ENCODE measurements at places on chromosomes 3 and 15.

- DNase-seq: peak; percentile 15
Measured at GRCh38 chr15:42137461-42138261, 18.8 kb downstream of the PLA2G4F start.

DNA sequence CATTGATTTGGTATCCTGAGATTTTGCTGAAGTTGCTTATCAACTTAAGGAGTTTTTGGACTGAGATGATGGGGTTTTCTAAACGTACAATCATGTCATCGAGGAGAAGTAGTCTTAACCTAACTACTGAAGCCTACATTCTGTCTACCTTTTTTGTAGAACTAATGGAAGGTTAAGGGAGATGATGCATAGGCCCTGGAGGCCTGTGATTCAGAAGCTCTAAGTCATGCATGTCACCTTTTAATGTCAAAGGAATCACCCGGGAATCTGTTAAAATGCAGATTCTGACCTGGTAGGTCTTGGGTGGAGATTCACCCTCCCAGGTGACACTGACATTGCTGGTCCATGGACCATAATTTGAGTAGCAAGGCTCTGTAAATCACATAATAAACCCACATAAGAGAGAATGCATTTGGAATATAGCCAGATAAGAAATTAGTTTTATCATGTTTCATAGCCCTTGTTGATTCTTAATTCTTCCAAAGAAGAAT lies 64.9 kb downstream of the GHSR start:
- DNase-seq: no peak

- no peak for DNase-seq
Measured at GRCh38 chr3:194620196-194620595, 13.0 kb downstream of the TMEM44 start.

DNA sequence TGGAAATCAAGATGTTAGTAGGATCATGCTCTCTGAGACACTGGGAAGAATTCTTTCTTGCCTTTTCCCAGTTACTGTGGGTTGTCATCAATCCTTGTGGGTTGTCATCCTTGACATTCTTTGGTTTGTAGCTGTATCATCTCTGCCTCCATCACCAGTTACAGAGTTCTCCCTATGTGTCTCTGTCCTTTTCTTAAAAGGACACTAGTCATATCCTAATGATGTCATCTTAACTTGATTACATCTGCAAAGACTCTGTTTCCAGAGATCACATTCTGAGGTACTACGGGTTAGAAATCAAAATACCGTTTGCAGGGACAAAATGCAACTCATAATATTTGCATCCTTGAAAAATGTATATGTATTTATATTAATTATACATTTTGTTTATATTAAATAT lies 500.4 kb downstream of the ZBBX start:
- DNase-seq: no peak

- DNase-seq: no peak
Measured at GRCh38 chr3:109363634-109364033, 26.3 kb upstream of the DPPA4 start.

DNA sequence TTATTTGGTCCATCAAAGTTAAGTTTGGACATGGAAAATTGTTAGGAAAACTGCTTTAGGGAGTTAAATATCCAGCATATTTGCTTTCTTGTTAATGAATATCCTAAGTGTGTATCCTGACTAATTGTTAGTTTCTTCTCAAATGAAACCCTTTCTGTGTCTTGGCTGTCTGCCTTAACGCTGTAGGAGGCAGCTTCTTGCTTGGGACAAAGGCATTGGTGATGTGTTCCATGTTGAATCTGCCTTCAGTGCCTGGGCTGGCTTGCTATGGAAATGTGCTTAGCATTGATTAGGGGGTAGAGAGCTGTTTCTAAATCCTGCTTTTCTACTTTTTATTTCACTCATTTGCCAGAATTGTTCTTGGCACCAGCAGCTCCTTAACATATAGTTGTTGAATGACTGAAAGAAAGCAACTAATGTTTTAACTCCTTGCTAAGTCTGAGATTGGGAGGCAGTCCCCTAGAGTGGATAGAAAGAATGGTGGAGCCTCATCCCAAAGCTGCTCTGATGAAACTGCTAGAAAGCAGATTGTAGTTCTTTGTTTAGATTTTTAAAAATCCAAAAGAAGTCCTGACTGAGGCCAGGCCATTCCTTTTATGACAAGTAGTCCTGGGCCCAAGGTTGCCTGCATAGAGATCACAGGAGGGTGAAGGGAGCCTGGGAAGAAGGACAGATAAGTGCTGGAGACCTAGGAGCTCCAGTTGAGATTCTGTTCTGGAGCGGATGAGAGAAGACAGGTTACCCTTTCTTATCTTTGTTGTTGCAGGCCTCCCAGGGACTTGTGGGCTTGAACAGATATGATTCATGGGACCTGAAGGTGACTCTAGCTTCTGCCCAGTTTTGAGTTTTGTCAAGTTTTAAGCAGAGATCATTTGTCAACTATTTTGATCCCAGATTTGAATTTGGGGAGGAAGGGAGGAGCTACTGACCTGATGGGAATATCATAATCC lies 39.3 kb downstream of the OXNAD1 start:
- DNase-seq: no peak

GRCh38 chr3:134350266-134350665 lies 24.0 kb downstream of the AMOTL2 start:
- DNase-seq: no peak

- DNase-seq: no peak
Measured at GRCh38 chr15:60191821-60192220, 187.7 kb downstream of the FOXB1 start.

DNA sequence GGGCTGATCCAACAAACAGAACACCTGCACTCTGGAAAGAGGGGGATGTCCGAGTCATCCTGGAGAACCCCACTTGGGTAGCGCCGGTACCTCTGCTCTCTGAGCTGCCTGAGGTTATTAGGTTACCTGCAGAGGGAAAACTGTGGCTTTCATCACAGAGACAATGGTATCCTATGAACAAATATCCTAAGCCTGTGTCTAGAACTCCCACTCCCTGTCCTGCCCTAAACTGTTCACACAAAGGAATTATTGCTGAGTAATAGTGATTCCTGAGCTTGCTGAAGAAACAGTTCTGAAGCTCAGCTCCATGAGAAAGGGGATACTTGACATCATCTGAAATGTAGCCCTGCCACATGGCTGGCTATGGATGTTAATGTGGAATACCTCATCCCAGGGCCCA lies 31.9 kb upstream of the WNT5A start:
- no peak for DNase-seq

DNA sequence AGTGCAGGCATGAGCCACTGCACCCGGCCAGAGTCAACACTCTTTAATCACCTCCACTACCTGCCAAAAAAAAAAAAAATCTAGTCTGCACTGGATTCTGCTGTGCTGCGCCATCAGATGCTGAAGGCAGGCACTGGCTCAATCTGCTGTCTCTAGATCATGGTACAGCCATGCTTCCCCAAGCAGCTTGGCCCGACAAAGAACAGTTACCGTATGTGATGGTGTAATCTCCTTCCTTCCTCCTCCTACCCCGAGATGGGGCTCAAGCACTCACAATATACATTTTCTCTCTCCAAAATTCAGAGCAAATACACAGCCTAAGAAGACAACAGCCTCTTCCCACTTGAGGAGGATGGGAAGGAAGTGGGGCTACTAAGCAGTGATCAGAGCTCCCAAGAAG lies 45.1 kb downstream of the DAPK2 start:
- DNase-seq: no peak

DNA sequence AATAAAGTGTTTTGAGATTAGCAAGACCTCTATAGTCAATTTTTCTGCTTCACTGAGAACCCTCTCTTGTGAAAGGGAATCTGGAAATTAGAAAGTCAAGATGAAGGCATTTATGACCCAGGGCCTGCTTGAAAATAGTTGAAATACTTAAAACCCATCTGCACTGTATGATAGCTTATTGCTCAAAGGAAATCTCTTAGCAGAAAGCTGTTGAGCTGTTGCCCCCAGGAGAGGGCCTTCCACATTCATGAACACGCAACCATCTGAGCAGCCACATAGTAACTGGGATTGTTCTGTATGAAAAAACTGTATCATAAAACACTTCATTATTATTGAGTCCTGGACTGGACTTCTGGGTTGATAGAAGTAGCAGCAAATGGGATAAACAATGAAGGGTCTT lies 106.4 kb upstream of the PTX3 start:
- DNase-seq: no peak

DNA sequence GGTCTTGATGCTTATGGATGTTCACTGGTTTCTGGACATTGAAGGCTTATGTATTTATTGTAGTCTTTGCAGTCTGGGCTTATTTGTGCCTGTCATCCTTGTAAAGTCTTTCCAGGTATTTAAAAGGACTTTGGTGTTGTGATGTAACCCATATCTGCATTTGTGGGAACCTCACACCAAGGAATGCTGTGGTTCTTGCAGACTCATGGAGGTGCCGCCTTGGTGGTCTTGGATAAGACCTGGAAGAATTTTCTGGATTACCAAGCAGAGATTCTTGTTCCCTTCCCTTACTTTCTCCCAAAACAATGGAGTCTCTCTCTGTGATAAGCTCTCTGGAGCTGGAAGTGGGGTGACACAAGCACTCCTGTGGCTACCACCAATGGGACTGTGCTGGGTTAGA lies 363.5 kb upstream of the NECTIN3 start:
- no peak for DNase-seq

GRCh38 chr15:39108021-39108420 lies 472.9 kb upstream of the THBS1 start:
- no peak for DNase-seq

GRCh38 chr15:42845581-42845980 lies 75.0 kb downstream of the TTBK2 start:
- no peak for DNase-seq

- DNase-seq: no peak
Measured at GRCh38 chr3:193946945-193947344, 189.0 kb upstream of the HES1 start.

GRCh38 chr3:152302521-152303021 lies 33.8 kb downstream of the MBNL1 start:
- DNase-seq: peak; percentile 55

- peak; percentile 33 for DNase-seq
Measured at GRCh38 chr3:98817547-98818041, 54.5 kb downstream of the ST3GAL6 start.

GRCh38 chr3:184696697-184697096 lies 15.2 kb downstream of the MAGEF1 start:
- DNase-seq: no peak

GRCh38 chr3:148938936-148939335 lies 52.4 kb upstream of the GYG1 start:
- DNase-seq: no peak

DNA sequence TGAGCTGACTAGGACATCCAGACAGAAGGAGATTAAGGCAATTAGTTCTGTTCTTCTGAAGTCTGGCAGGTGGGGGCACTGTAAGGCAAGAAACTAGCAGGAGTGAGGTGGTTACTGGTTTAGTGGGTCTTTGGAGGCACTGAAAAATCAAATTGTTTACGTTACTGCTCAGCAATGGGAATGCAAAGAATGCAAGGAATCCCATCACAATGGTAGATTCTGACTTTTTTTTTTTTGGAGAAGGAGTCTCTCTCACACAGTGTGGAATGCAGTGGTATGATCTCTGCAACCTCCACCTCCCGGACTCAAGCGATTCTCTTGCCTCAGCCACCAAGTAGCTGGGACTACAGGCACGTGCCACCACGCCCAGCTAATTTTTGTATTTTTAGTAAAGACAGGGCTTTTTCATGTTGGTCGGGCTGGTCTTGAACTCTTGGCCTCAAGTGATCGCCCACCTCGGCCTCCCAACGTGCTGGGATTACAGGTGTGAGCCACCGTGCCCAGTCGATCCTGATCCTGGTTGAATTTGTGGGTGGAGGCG lies 16.4 kb downstream of the FAM107A start:
- DNase-seq: no peak

DNA sequence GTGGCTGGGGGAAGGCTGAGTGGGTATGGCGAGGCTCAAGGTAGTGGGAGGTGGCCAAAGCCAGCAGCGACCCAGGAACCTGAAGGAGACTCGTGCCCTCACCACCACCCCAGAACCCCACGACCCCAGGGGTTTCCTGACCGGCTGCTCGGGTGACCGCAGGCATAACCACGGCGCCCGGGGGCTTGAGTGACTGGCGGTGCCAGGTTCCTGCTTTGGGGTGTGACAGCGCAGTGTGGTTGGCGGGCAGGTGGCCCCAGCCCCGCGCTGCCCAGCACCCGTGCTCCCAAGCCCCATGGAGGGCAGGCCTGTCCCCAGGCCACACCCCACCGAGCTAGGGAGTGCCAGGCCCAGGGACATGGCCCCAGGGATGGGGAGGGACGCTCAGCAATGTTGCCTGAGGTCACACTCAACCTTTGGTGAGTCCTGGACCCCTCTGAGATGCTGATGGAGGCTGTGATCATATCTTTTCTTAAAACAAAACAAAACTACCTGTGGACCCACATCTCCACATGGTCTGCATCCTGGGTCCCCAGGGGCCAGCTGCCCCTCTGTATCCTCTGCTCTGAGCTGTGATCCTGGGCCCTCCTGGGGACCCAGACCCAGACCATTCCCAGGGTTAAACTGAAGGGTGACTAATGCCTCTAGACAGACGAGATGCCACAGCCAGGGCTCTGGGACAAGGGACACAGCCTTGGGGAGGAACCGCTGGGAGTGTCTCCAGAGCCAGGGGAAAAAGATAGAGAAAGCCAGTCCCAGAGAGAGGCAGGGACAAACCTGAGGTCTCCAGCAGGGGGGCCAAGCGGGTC lies 13.0 kb downstream of the DNAJB8 start:
- no peak for DNase-seq

Data from CD4-positive, alpha-beta T cell treated with Interleukin-12 subunit alpha and Interleukin-12 subunit beta, for 1 hour (primary cell).